AG10803 (cell line): ENCODE measurements at places on chromosomes 11 and 22.

GRCh38 chr22:40067639-40068038 lies 72.9 kb downstream of the FAM83F start:
- DNase-seq: no peak

DNA sequence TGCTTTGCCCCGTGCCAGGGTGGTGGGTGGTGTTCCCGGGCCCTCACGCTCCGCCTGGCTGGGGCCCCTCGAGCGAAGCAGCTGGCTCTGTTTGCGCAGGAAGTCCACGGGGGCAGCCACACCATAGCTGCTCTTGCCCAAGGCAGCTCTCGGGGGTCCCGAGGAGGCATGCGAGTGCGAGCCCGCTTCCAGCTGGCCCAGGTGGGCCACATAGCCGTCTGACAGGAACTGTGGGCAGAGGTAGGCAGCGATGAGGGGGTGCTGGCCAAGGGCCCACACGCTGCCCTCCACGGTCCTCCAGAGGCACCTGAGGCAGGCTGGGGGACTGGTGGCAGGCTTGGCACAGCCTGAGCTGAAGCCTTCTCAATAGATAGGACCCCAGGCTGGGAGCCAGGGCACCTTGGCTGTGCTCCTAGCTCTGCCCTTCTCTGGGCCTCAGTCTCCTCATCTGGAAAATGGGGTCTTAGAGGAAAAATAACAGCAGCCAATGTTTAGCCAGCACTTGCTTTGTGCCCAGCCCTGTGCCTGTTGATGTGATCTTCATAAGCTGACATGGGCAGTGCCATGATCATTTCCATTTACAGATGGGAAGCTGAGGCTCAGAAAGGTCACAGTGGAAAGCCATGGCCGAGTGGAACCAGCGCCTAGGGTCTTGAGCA lies 9.4 kb downstream of the AIP start:
- no peak for DNase-seq

DNA sequence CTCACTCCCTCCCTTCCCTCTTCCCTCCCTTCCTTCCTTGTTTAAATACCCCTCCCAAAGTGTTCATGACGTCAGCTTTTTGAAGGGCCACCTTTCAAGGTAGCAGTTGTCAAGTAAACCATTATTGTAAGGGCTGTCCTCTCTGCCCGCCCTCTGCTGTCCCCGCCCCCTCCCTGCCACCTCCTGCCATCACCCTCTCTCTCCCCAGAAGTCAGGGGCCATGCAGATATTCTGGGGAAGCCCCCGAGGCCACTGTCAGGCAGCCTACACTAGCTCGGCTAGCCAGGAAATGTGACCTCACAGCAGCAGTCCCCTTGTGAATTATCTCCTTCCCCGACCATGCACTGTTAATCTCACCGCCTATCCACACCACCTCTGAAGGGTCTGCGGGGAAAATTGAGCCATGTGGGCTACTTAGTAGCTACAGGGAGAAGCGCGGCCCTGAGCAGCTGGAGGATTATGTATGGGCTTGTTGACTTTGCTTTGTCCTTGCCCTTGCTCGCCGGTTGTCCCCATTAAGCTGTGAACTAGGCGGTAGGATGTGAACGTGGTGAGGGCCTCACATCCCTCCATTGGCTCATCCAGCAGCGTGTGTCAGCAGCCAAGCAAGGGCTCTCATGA lies 42.1 kb upstream of the ATXN10 start:
- DNase-seq: no peak

DNA sequence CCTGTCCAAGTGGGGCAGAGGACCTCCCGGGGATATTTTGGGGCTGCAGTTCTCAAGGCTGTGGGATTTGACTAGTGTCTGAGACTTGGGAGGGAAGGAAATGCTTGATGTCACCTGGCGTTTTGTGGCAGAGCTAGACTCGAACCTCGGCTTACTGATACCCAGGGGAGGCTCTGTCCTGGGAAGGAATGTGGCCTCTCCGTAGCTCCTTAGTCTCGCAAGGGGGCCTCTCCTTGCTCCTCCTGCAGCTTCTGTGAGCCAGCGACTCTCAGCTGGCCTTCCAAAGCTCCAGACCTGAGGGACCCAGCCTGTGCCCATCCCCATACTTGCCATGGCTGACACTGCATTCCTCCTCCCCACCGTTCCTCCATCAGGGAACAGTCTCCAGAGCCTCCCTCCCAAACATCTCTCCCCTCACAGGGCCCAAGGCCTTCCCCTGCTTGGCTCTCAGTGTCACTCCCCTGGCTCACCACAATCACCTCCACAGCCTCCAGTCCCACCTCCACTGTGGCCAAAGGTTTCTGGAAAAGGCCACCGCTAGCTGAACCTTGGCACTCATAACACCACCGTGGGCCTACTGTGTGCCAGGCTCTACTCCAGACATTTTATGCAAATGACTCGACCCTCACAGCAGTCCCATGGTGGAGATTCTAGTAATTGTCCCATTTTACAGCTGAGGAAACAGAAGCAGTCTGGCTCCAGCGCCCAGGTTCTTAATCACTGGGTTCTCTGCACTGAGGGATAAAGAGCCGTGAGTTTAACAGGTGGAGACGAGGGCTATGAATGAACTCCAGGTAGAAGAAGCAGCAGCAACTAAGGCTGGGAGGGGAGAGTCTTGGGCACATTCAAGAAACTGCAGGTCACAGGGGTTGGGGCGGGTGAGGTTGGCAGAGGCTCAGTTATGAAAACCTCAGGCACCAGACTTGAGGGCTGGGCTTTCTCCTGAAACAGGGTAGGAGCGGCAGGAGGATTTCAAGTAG lies 12.1 kb downstream of the P2RY2 start:
- DNase-seq: no peak

- DNase-seq: peak; percentile 85
Observed at GRCh38 chr22:50474710-50475651, at the start of gene SBF1. TSS of gene SBF1 (minus strand) at chr22:50475035. CDS start at chr22:50474840, 195 bp downstream.

DNA sequence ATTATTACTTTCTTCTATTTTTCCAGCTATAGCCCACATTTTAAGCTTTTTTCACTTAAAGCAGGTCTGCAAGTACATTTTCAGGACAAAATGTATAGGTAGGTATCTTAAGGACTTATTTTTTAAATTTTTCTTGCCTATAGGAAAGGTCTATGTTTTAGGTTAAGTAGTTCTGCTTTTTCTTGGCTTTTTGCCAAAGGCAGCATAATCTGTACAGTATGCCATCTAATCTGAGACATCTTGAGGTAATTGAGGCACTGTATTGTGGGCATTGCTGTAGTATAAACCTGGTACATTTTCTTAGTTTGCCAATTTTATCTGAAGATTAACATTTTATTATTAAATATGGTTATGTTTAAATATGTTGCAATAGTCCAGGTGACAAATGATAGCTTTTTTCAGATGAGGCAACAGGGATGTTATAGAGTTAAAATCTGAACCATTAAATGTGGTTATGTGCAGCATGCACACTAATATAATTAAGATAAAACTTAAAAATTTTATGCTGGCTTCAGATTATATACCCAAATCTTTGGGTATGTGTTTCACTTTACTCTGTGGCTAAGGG lies 42.9 kb downstream of the QSER1 start:
- no peak for DNase-seq

GRCh38 chr11:72189455-72190250 lies 2.3 kb upstream of the FOLR1 start:
- peak; percentile 41 for DNase-seq

DNA sequence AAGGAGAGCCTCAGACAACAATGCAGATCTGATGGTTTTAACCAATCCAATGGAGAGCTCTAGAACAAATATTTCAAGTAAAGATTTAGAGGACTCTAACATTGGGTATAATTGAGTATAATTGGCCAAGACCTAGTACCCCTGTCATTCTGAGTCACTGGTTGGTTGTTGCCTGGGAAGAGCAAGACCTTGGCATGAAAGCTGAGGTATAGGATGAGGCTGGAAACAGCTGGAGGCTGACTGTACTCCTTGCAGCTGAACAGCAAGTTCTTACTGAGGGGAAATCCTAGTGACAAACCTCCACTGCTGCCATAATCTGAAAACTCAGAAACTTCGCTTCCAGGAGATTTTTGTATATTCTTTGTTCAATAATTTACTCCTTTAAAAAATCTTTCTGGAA lies 54.3 kb upstream of the MUC15 start:
- peak; percentile 10 for DNase-seq

- no peak for DNase-seq
Observed at GRCh38 chr22:19559324-19559811, 35.2 kb upstream of the CLDN5 start.

DNA sequence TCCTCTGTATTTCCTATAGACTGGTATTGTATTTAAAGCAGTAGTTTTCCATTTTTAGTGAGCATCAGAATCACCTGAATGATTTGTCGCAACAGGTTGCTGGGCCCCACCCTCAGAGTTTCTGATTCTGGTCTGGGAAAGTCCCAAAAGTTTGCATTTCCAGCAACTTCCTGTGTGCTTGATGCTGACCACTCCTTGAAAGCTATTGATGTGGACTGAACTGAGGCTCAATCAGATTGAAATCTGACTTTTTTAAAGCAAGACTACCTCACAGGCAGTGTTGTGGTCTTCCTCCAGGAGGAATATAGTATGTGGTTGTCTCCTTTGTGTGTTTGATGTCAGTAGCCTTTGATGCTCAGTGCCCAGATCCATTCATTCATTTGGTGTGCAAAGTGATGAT lies 17.2 kb upstream of the MPZL2 start:
- no peak for DNase-seq

GRCh38 chr22:30291058-30291892 lies 2.0 kb upstream of the CASTOR1 start:
- DNase-seq: peak; percentile 52

GRCh38 chr11:76768909-76769560 lies 14.1 kb upstream of the TSKU start:
- DNase-seq: peak; percentile 71

DNA sequence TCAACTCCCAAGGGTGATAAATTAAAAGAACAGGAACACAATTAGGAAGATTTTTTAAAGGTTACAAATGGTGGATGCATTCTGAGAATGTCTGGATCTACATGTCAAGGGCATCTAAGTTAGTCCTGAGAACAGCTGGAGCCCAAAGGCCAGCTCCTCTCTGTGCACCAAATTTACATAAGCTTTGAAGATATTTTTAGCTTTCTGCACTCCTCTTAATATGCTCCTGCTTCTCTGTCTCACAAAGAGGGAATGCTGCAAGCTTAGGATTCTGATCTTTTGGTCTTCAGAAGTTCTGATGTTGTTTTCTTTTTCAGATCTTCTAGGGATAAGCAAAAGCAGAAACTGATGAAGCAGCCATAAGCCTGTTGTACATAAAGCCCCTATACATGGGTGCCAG lies 309.8 kb upstream of the NCAM1 start:
- DNase-seq: no peak

- no peak for DNase-seq
Observed at GRCh38 chr11:2004466-2004865, 6.8 kb upstream of the H19 start.

DNA sequence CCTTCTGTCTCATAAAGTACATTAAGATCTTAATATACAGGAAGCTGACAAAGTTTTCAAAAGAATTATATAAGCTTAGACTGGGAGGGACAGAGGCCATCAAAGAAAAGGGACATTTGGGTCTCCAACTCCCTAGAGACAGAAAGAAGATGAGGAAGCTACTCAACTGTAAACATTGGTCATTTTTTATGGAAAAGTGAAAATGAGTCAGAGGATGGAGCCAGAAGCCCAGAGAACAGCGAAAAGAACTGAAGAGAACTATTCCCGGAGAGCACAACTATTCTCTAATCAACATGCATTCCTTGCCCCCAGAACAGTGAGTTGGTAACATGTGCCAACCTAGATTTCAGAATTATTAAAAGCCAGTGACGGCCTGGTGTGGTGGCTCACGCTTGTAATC lies 779.3 kb downstream of the DLG2 start:
- no peak for DNase-seq

DNA sequence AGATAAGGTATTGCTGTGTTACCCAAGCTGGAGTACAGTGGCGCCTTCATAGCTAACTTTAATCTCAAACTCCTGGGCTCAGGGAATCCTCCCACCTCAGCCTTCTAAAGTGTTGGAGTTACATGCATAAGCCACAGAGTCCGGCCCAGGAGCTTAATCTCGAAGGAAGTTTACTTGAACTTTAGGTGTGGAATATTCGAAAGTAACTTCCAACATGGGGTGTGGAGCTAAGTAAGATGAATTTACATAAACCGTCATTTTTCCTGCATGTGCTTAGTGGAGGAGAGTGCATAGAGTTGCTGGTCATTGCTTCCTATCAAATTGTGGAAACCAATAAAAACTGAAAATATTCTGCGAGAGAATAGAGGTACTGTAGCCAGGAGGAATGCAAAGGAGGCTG lies 1.5 kb downstream of the ATG13 start:
- DNase-seq: no peak

DNA sequence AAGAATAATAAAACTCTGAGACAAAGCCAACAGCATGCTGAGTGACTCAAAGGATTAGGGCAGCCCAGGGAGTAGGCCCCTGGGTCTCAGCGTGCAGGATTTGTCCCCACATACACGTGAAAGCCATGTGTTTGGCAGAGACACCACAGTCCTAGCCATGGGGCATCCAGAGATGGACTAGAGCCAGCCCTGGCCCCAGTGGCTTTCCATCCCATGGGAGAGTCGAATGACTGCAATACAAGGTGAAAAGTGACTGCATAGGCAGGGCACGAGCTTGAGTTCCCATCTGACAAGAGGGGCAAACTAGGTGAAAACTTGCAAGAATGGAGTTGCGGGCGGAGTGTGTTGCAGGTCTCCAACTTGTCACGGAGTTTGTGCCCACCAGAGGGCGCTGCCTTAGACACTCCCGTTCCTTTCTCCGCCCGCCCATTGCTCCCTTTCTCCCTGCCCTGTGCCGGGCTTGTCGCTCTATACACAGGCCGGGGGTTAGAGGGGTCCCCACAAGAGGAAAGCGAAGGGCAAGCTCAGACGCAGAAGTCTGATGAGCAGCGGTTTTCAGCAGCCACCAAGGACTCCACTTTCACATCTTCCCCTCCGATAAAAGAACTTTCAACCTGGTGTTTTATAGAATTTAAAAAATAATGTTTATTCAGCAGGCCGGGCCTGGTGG lies 24.2 kb downstream of the TSKU start:
- DNase-seq: peak; percentile 81

DNA sequence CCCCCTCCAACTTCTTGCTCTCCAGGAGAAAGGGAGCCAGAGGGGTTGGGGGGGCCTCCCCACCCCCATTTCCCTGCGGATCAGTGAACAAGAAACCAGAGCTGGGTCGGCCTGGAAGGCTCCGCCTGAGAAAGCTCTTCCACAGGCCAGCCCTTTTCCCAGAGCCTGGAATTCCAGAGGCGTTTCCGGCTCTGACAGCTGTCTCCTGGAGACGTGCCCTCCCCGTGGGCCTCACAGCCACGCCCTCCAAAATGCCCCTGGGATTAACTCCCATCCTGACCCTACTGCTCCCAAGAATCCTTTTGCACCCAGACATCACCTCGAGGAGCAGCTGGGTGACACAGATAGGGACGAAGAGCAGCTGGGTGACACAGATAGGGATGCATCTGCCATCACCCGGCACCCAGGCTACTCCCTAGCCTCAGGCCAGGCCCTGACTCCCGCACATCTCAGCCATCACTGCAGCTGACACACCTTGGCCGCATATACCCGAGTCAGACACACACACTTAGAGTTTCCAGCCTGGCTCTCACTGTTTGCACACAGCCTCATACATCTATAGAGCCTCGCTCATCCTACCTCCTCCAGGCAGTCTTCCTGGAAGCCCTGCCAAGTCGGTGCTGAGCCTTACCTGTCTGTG lies 7.6 kb upstream of the CDC42EP1 start:
- peak; percentile 71 for DNase-seq

- no peak for DNase-seq
Observed at GRCh38 chr11:128696941-128697340, 3.1 kb downstream of the FLI1 start.
